T-cell (primary cell): ENCODE measurements at places on chromosomes 1 and 21. TPM values are rescaled to one million over a fixed set of nuclear protein-coding genes. Genes with fewer than 3 reads are reported as not detected.

DNA sequence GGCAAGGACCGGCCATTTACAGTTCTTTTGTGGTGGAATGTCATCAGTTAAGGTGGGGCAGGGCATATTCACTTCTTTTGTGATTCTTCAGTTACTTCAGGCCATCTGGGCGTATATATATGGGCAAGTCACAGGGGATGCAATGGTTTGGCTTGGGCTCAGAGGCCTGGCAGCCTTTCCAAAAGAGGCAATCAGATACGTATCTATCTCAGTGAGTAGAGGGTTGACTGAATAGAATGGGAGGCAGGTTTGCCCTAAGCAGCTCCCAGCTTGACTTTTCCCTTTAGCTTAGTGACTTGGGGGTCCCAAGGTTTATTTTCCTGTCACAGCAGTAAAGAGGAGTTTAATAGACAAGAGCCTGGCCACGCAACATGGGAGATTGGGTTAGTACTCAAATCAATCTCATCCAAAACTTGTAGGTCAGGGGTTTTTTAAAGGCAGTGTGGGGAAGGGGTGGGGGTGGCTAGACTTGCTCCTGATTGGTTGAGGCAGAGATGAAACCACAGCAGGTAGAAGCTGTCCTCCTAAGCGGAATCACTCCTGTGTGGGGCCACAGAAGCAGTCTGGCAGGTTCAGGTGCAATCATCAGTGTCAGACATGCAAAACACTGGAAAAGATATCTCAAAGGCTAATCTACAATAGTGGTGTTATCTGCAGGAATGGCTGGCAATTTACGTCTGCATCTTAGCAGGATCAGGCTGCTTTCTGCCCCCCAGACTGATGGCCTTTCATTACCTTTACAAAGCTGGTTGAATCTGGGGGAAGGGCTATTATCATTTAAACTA, 112.9 kb downstream of the TLR5 start:
- no peak for DNase-seq

DNA sequence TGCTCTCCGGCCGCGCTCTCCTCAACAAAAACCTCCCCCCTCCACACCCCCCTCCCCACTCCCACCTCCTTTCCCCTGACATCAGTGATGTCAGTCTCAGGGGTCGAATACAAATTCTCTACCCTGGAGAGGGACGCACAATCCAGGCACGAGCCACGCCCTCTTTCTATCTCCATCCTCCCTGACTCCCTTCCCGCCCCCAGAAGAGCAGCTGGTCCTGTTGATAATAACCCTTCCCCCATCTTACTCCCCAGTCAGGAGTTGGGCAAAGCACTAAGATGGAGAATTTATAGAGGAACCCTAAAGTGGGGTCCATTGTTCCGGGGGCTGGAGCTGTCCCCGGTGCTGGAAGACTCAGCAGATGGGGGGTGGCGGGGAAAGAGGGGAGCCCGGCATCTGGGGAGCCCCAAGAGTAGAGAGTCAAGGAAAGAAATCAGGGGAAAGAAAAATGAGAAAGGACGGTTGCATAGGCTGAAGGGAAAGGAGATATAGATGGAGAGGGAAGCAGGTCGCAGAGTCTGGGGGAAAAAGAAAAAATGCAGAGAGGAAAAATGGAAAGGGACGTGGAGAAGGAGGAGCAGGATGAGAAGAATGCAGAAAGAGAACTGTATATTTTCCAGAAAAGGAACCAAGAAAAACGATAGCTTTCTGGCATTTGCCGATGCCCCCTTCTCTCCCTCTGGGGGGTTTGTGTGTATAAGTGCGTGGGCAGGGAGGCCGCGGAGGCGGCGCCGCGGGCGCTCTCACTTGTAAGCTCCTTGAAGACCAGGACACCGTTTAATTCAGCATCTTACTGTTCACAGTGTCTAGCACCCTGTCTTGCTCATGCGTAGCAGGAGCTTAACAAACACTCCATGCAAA, at the start of gene CELF3:
Gene CELF3, minus strand, starts transcription at position 33 of the 861 bp plus-strand sequence. CDS start 783 bp downstream, outside the sequence.
- DNase-seq, result peak; percentile 33

- DNase-seq, result no peak
Observed at GRCh38 chr1:165680303-165680702, 18.1 kb downstream of the ALDH9A1 start.

- no peak for DNase-seq
Observed at GRCh38 chr1:15691434-15692032, 7.4 kb downstream of the PLEKHM2 start.

DNA sequence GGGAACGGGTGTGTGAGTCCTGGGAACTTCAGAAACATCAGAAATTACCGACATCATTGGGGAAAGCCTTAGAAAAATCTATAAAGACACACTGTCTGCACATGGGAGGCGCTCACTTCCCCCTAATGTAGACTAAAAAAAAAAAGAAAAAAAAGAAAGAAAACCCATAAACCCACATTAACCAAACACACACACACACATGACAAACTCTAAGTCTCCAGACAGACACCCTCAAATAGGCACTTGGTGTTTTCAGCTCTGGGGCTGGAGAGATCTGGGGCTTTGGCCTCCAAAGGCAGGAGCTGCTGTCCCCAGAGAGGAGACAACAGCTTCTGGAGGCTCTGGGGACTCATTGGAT, 13.2 kb upstream of the SDHB start:
- no peak for DNase-seq

DNA sequence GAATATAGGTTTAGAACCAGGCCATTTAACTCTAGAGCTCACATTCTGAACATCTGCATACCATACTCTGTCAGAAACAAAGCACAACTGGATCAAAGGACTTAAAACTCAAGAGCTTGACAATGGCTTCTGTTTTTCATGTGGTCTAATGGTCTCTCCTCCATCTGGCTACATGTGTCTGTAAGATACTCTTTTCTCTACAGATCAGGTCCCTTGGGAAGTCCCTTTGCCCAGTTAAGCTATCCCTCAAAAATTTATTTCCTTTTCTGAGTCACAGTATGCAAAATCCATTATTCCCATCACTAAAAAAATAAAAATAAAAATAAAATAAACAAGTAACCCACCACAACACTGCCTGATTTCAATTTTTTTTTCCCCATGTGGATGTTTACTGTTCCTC, 357.0 kb upstream of the PRMT6 start:
- no peak for DNase-seq

DNA sequence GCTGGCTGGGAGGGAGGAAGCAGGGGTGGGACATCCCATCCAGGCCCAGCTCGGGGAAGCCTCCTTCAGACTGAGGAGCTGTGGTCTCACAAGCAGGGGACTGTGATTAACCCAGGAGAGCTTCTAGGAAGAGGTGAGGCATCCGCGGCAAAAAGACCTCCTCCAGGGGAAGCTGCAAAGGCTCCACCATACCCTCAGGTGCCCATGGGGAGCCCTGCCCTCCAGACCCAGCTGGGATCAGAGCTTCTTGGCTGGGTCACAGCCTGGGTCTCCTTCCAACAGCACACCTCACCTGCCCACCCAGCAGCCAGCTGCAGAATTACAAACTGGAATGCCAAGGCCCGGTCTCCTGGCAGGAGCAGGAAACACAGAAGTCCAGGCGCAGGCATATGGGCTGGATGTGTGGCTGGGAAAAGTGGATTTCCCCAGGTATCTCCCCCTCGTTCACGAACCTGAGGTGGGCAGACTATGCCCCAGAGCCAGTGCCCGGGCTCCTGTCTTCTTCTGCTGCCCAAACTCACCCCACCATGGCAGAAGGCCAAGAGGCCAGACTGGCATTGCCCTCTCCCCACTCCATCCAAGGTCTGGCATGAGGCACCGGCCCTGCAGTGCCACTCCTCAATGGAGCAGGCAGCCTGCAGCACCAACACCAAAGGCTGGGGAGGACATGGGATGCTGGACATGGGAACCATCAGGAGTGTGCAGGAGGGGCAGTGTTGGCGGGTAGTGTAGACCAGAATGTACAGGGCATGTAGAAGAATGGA, 15.4 kb upstream of the ARF1 start:
- no peak for DNase-seq

GRCh38 chr1:2529784-2530512, at the start of gene HES5:
Gene HES5 (minus strand): TSS chr1:2530263. CDS start chr1:2530164, 99 bp downstream.
- no peak for DNase-seq

DNA sequence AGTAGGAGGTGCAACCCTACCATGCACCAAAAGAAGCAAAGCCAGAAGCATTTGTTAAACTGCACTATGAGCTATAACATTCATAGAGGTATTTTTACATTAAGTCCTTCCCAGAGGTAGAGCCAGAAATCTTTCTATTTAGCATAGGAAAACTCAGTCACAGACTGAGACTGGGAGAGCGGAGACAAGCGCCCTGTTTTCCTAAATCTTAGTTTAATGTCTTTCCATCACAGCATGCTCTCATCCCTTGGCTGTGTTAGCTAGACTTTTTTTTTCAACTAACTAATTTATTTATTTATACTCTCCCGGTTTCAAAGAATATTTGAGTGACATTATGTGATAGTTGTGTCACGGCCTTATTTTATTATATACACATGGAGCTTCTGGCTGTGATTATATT, 304.1 kb downstream of the LMX1A start:
- DNase-seq, result no peak

GRCh38 chr1:42876009-42876408, 29.6 kb downstream of the ZNF691 start:
- no peak for DNase-seq

GRCh38 chr1:39490596-39491145, 765 bp upstream of the BMP8A start:
- peak; percentile 3 for DNase-seq

DNA sequence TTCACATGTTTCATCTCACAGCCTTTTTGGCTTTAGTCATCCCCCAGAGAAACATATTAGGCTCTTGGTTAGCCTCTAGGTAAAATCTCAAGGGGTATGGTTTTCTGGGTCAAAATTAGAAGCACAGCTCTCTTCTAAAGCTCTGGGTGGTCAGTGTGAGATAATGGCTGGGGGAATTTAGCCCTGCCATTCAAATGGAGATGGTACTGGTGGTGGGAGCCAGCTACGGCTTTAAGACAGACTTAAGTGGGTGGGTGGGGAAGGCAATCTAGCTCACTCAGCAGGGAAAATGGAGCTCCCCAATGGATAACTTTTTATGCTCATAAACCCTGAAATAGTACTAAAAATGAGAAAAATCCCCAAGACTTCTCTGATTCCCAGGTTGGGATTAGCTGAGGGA, 5.7 kb downstream of the TEX38 start:
- no peak for DNase-seq

DNA sequence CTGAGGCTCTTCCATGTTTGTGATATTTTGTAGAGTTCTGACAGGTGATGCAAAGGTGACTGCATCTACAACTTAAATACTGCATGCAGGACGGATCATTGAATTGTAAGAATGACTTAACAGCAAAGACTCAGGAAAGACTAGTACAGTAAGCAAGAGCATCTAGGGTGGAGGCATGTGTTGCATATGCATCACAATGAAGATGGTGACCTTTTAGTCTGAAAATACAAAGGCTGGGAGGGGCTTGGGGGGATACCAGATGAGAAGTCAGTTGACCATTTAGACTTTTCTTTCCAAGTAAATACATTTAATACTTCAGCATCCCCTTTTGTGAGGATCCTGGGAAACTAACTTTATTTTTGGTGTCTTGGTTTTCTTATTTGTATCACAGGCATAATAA, 145.5 kb downstream of the NUF2 start:
- no peak for DNase-seq

DNA sequence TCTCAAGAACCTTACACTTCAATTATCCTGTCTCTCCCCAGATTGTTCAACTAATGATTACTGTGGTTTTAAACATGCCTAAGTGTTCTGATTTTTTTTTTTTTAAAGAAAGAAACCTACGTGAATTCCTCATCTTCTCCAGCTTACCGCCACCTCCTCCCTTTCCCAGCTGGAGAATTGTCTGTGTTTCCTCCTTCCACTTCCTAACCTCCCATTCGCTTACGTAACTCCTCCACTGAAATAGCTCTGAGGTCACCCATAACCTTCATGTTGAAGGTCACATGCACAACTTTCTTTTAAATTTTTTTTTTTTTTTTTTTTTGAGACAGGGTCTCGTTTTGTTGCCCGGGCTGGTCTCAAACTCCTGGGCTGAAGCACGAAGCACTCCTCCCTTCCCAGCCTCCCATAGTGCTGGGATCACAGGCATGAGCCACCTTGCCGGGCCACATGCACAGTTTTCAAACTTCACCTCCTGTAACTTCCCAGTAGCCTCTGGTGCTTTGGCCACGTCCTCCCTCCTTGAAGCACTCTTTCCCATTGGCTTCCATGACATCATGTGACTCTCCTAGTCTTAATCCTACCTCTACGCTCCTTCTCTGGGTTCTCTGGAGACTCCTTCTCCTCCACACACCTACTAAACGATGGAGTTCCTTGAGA, 9.8 kb upstream of the CAPZB start:
- DNase-seq, result no peak

- DNase-seq, result no peak
Observed at GRCh38 chr21:21003701-21004100, 5.5 kb downstream of the NCAM2 start.

- no peak for DNase-seq
Observed at GRCh38 chr21:38807986-38808385, 2.3 kb downstream of the ETS2 start.

- peak; percentile 64 for DNase-seq
Observed at GRCh38 chr1:223129229-223129901, 13.7 kb downstream of the TLR5 start.

DNA sequence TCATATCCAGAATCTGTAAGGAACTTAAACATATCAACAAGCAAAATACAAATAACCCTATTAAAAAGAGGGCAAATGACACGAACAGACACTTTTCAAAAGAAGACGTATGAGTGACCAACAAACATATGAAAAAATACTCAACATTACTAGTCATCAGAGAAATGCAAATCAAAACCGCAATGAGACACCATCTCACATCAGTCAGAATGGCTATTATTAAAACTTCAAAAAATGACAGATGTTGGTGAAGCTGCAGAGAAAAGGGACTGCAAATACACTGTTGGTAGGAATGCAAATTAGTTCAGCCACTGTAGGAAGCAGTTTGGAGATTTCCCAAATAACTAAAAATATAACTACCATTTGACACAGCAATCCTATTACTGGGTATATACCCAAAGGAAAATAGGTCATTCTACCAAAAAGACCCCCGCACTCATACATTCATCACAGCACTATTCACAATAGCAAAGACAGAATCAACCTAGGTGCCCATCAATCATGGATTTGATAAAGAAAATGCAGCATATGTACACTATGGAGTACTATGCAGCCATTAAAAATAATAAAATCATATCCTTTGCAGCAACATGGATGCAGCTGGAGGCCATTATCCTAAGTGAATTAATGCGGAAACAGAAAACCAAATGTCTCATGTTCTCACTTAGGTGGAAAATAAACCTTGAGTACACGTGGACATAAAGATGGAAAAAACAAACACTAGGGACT, 230.1 kb upstream of the RAB4A start:
- no peak for DNase-seq

- no peak for DNase-seq
Observed at GRCh38 chr21:25640202-25640942, 1.3 kb downstream of the JAM2 start.

OR2G6 gene
- total RNA-seq, result not detected

TSSK3 gene
- 2.3 TPM for total RNA-seq

LCE1A gene
- not detected for total RNA-seq

ADIPOR1 gene
- total RNA-seq, result 53.7 TPM

CFHR1 gene
- 1.3 TPM for total RNA-seq

KAZN gene
- total RNA-seq, result 0.40 TPM

ANKRD65 gene
- 0.20 TPM for total RNA-seq
